Upper lobe of left lung (tissue), 6 donors: ENCODE measurements at places on chromosomes 1 and 21. TPM values are rescaled to one million over a fixed set of nuclear protein-coding genes. Genes with fewer than 3 reads are reported as not detected.

DNA sequence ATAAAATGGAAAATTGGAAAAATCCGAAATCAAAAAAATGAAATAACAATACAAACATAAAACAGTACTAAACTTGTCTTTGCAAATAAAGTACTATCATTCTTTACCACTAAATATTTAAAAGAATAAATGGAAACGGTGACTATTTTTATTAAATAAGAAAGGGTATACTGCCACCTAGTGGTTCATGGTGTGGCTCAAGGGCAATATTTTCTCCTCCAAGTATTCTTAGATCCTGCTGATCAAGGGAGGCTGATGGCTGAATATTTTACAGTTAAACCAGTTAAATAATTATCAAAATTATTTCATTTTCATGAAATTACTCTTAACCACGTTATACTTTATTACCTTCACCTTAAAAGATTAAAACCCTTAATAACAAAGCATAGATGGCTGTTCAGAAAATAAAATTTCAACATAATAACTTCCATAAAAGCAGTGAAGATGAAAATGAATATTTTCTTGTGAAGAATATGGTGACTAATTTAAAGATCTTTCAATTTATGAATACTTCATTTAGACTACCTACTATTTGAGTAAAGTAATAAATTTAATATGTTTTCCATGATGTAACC is 1793.9 kb downstream of the NCAM2 start:
- no peak overlapping the region for H3K27ac ChIP-seq
- H3K27me3 ChIP-seq, result no peaks in the 10 kb centered on the region
- no peaks in the 10 kb centered on the region for H3K4me1 ChIP-seq
- no peaks in the 10 kb centered on the region for H3K36me3 ChIP-seq
- H3K4me3 ChIP-seq, result no peak overlapping the region

TCHHL1 gene
- total RNA-seq, result not detected

DNA sequence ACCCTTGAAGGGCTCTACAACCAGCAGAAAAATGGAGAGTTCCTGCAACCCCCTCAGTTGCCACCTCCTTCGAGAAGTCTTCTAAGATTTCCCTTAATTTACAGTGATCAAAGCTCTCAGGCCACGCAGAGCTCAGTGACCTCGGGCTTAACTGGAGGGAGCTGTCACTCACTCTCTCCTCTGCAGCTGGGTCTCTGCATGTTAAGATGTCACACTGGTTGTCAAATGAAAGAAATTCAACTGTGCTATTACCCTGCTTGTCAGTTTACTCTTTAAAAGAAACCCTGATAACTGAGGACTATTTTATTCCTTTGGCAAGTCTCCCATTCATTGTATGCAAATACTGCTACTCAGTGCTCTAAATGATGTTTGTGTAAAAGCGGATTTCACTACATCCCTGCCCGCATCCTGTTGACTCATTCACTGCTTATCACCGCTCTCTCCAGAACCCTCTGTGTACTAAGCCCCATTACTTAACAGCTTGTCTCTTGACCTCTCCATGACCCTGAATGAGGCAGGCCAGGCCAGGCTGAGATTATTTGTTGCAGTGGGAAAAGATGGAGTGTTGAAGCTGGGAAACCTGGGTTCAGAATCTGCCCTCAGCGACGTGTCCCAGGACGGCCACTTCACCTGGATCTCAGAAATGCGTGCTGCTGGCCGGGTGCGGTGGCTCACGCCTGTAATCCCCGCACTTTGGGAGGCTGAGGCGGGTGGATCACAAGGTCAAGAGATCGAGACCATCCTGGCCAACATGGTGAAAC is 13.7 kb downstream of the DHRS3 start:
- peak overlapping the region; percentile 56 for H3K27ac ChIP-seq
- H3K36me3 ChIP-seq, result no peaks in the 10 kb centered on the region
- no peak overlapping the region for H3K4me3 ChIP-seq
- H3K27me3 ChIP-seq, result no peaks in the 10 kb centered on the region
- H3K4me1 ChIP-seq, result peaks cover 65% of the 10 kb centered on the region

MSH4 gene
- total RNA-seq, result not detected

PDZK1 gene
- total RNA-seq, result not detected

- no peaks in the 10 kb centered on the region for H3K27me3 ChIP-seq
- H3K36me3 ChIP-seq, result no peaks in the 10 kb centered on the region
- H3K4me1 ChIP-seq, result no peaks in the 10 kb centered on the region
- no peak for DNase-seq
- H3K27ac ChIP-seq, result no peak overlapping the region
These were observed 366.4 kb upstream of the CXADR start for GRCh38 chr21:17146426-17146825.

DNA sequence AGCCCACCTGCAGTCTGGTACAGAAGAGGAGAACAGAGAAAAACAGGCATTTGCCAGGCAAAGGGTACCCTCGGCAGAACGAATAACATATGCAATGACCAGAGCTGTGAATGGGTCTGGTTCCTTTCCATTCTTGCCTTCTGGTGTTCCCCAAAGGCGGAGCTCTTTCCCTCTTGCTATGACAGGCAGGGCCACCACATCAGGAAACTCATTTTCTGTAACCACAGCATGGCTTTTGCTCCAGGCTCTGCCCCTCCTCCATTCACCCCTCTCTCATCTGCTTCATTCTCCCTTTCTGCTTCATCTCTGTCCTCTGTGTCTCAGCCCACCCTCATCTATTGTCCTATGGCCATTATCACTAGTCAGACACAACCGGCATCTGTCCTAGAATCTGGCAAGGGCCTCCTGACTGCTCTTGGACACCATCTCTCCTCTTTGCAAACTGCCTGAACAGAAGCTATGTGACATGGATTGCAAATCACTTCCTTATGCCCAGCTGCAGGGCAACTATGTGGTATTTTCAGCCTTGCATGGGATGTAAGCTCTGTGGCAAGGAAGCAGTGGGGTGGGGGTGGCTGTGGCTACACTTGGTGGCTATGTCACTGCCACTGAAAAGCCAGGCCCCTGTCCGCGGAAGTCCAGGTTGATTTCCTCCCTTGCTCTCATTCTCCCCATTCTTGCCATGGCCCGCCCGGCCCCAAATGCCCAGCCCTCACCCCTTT is 78.8 kb upstream of the ABCD3 start:
- H3K36me3 ChIP-seq, result no peaks in the 10 kb centered on the region
- no peak overlapping the region for H3K4me3 ChIP-seq

FMN2 gene
- 1.0 TPM for total RNA-seq

DNA sequence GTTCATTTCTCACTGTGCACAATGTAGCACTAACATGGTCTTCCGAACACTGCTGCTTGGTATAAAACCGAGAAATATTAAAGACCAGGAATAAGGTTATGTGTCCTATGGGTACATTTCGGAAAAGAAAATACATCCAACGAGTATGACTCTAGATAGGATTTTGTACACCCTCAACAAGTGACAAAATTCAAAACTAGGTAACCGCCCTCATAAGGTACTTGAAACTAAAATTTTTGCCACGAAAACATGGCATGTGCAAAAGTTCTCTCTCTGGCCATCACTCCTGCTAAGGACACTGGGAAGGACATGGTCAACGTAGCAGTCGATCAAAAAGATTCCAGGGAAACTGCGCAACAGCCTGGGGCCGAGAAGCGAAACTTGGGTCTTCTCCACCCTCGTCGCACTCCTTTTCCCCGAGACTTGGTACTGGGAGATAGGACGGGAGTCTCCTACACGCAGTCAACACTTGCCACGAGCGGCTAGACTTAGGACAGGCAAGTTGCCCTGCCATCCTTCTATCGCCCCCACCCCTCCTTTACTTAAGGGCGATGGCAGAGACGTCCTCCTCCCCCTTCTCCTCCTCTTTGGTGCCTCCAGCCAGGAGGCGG is 338 bp upstream of the TOR1AIP1 start:
- peak overlapping the region; percentile 78 for H3K4me3 ChIP-seq
- H3K36me3 ChIP-seq, result no peaks in the 10 kb centered on the region
- DNase-seq, result no peak
- H3K27ac ChIP-seq, result peak overlapping the region; percentile 100
- peaks cover 46% of the 10 kb centered on the region for H3K4me1 ChIP-seq

PPIAL4G gene
- not detected for total RNA-seq

TTLL7 gene
- 15.6 TPM for total RNA-seq

UTP25 gene
- 4.2 TPM for total RNA-seq

- H3K4me1 ChIP-seq, result no peaks in the 10 kb centered on the region
- H3K4me3 ChIP-seq, result no peak overlapping the region
- DNase-seq, result no peak
- H3K27ac ChIP-seq, result no peak overlapping the region
- H3K36me3 ChIP-seq, result no peaks in the 10 kb centered on the region
- no peaks in the 10 kb centered on the region for H3K27me3 ChIP-seq
These were observed 7.6 kb downstream of the CHODL start for GRCh38 chr21:18252256-18252655.

DNA sequence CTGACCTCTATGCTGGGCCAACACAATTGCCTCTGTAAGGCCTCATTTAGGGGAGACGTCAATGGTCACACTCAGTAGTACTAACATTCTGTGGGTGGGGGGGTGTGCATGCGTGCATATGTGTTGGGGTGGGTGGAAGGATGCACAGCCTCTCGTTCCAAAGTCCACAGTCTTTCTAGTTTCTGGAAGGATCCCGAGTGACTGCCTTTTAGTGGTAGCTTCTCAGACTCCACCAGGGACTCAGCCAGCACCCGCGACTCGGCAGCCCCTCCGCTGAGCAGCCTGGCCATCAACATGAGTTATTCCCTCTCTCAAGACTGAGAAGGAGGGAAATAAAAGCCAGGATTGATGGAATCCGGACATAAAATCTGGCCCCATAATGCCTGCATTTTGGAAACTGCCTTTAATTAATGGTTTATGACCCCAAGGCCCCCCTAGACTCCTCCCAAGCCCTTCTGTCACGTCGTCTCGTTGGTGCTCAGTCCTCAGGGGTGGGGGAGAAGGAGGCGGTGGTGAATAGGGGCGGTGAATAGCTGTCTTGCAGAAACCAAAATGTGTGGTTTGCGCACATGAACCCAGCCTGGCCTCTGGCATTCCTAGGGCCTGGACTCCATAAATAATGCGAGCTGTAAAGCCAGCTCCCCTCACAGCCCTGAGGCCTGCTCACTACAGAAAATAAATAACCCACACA is 65.1 kb upstream of the TMEM51 start:
- H3K27me3 ChIP-seq, result no peaks in the 10 kb centered on the region
- H3K36me3 ChIP-seq, result no peaks in the 10 kb centered on the region
- peak overlapping the region; percentile 74 for H3K27ac ChIP-seq

- no peak for DNase-seq
- H3K27me3 ChIP-seq, result no peaks in the 10 kb centered on the region
- no peaks in the 10 kb centered on the region for H3K36me3 ChIP-seq
- no peak overlapping the region for H3K4me3 ChIP-seq
These were observed 145.2 kb downstream of the FOXD2 start for GRCh38 chr1:47582891-47583608.

- DNase-seq, result no peak
- H3K36me3 ChIP-seq, result no peaks in the 10 kb centered on the region
- H3K27ac ChIP-seq, result no peak overlapping the region
- H3K4me3 ChIP-seq, result no peak overlapping the region
- no peaks in the 10 kb centered on the region for H3K4me1 ChIP-seq
- no peaks in the 10 kb centered on the region for H3K27me3 ChIP-seq
These were observed 1155.2 kb upstream of the B3GALT2 start for GRCh38 chr1:194341587-194341986.

CRYBG2 gene
- 3.7 TPM for total RNA-seq

GRCh38 chr1:90709535-90709934 is 7.6 kb downstream of the BARHL2 start:
- no peaks in the 10 kb centered on the region for H3K36me3 ChIP-seq
- peaks cover 18% of the 10 kb centered on the region for H3K4me1 ChIP-seq
- no peak for DNase-seq
- no peak overlapping the region for H3K4me3 ChIP-seq

- H3K27ac ChIP-seq, result no peak overlapping the region
- no peaks in the 10 kb centered on the region for H3K4me1 ChIP-seq
- H3K27me3 ChIP-seq, result no peaks in the 10 kb centered on the region
- no peaks in the 10 kb centered on the region for H3K36me3 ChIP-seq
These were observed 435.7 kb upstream of the RUNX1 start for GRCh38 chr21:35484851-35485250.

DNA sequence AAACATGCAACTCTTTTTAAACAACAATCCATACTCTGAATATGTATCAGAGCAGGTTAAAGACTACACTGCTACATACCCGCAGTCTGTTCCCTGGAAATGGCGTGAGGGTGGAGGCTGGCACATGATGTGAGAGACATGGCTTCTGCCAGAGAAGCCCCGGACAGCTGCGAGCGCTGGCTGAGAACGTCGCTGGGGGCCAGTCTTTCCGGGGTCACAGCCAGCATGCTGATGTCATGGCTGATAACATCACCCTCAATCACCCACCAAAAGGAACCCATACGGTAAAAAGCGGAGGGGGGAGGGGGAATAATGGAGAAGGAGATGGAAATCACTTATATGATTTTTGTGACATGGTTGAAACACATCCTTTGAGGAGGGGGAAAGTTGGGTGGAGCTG is 29.1 kb downstream of the C1orf198 start:
- H3K27ac ChIP-seq, result no peak overlapping the region
- H3K27me3 ChIP-seq, result no peaks in the 10 kb centered on the region
- no peak for DNase-seq
- H3K4me1 ChIP-seq, result no peaks in the 10 kb centered on the region
- H3K36me3 ChIP-seq, result peaks cover 26% of the 10 kb centered on the region
- H3K4me3 ChIP-seq, result no peak overlapping the region

- no peak overlapping the region for H3K27ac ChIP-seq
- H3K36me3 ChIP-seq, result no peaks in the 10 kb centered on the region
- no peaks in the 10 kb centered on the region for H3K4me1 ChIP-seq
- no peak for DNase-seq
These were observed 465.9 kb downstream of the NPHP4 start for GRCh38 chr1:5526385-5526750.

- no peaks in the 10 kb centered on the region for H3K27me3 ChIP-seq
- DNase-seq, result no peak
- no peak overlapping the region for H3K27ac ChIP-seq
- H3K4me3 ChIP-seq, result no peak overlapping the region
- no peaks in the 10 kb centered on the region for H3K4me1 ChIP-seq
These were observed 35.0 kb upstream of the SCAF4 start for GRCh38 chr21:31766899-31767298.

OR2L3 gene
- total RNA-seq, result not detected

- no peak for DNase-seq
- H3K27ac ChIP-seq, result no peak overlapping the region
- no peaks in the 10 kb centered on the region for H3K27me3 ChIP-seq
- no peaks in the 10 kb centered on the region for H3K4me1 ChIP-seq
These were observed 104.7 kb upstream of the KIAA0040 start for GRCh38 chr1:175297291-175297690.

- no peaks in the 10 kb centered on the region for H3K27me3 ChIP-seq
- H3K27ac ChIP-seq, result no peak overlapping the region
- H3K4me1 ChIP-seq, result no peaks in the 10 kb centered on the region
- no peak overlapping the region for H3K4me3 ChIP-seq
- H3K36me3 ChIP-seq, result no peaks in the 10 kb centered on the region
- no peak for DNase-seq
These were observed 651.8 kb downstream of the LMO4 start for GRCh38 chr1:87980494-87980893.

- no peaks in the 10 kb centered on the region for H3K27me3 ChIP-seq
- H3K4me3 ChIP-seq, result no peak overlapping the region
- H3K36me3 ChIP-seq, result no peaks in the 10 kb centered on the region
- peaks cover 14% of the 10 kb centered on the region for H3K4me1 ChIP-seq
- no peak overlapping the region for H3K27ac ChIP-seq
- peak; percentile 68 for DNase-seq
These were observed 18.6 kb upstream of the COL18A1 start for GRCh38 chr21:45386336-45386727.

TMIGD3 gene
- total RNA-seq, result 4.8 TPM
